Activated CD8-positive, alpha-beta memory T cell treated with anti-CD3 and anti-CD28 coated beads, Interleukin-2, amount 10 ng/mL, durations not matched to agents 7 days and 5 days (primary cell): ENCODE measurements at places on chromosomes 6 and 20. TPM values are rescaled to one million over a fixed set of nuclear protein-coding genes. Genes with fewer than 3 reads are reported as not detected.

CEP162 gene
- 9.5 TPM for total RNA-seq

NELFCD gene
- 86.2 TPM for total RNA-seq

SLC17A2 gene
- not detected for total RNA-seq

OR12D3 gene
- total RNA-seq, result not detected

PAQR8 gene
- total RNA-seq, result 12.5 TPM

RRBP1 gene
- 55.7 TPM for total RNA-seq

OR2J3 gene
- not detected for total RNA-seq

GABRR2 gene
- total RNA-seq, result 0.67 TPM

PPIL6 gene
- 0.21 TPM for total RNA-seq

TAAR9 gene
- total RNA-seq, result not detected

BPIFB1 gene
- total RNA-seq, result not detected

TRIM10 gene
- not detected for total RNA-seq

TMC2 gene
- not detected for total RNA-seq

KDM1B gene
- 8.6 TPM for total RNA-seq

CGA gene
- total RNA-seq, result not detected

EYA4 gene
- total RNA-seq, result not detected

PDSS2 gene
- 13.1 TPM for total RNA-seq

ADTRP gene
- total RNA-seq, result 2.0 TPM

GCNT2 gene
- total RNA-seq, result 4.3 TPM

SRMS gene
- not detected for total RNA-seq

MEA1 gene
- total RNA-seq, result 75.2 TPM

IL17F gene
- total RNA-seq, result not detected

ZC3H12D gene
- total RNA-seq, result 25.3 TPM

FKBP1C gene
- 0.67 TPM for total RNA-seq

ADGRF5 gene
- not detected for total RNA-seq

NAA20 gene
- 64.5 TPM for total RNA-seq

FAM209A gene
- 1.7 TPM for total RNA-seq

TCP11 gene
- total RNA-seq, result not detected

ECT2L gene
- not detected for total RNA-seq

OTOR gene
- not detected for total RNA-seq

GRIK2 gene
- not detected for total RNA-seq

FYN gene
- 266 TPM for total RNA-seq

CCN6 gene
- total RNA-seq, result not detected

NRSN1 gene
- total RNA-seq, result not detected
